ENCODE measurements at places on chromosomes 3 and 15.

GRCh38 chr3:127448161-127448561, 142.4 kb downstream of the TPRA1 start:
- no peak for DNase-seq

DNA sequence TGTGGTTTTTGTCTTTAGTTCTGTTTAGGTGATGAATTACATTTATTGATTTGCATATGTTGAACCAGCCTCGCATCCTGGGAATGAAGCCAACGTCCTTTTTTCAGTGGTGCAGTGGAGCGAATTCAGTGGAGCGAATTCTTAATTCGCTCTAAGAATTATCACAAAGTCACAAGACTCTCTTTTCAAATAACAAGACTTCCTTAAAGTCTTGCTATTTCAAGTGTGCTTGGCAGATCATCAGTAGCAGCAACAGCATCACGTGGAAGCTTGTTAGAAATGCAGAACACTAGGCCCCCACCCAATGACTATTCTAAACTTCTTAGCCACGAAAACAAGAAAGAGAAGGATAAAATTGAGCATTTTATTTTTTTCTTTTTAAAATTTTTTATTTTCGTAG, 58.1 kb upstream of the CD200R1L start:
- no peak for DNase-seq

GRCh38 chr15:90648137-90649070, 68.7 kb upstream of the BLM start:
- no peak for DNase-seq

GRCh38 chr15:94858011-94858410, 626.6 kb downstream of the MCTP2 start:
- no peak for DNase-seq

GRCh38 chr3:169348929-169349621, 314.4 kb downstream of the MECOM start:
- DNase-seq = no peak

DNA sequence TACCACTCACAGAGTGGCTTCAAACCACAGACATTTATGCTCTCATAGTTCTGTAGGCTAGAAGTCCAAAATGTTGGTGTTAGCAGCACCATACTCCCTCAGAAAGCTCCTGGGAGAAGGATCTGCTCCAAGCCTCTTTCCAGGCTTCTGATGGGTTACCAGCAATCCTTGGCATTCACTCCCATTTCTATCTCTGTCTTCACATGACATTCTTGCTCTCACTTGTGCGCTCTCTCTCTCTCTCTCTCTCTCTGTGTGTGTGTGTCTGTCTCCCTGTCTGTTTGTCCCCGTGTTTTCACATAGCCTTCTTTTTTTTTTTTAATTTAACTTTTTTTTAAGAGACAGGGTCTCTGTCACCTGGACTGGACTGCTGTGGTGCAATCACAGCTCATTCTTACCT, 26.3 kb downstream of the CDAN1 start:
- no peak for DNase-seq

- DNase-seq = no peak
These were observed 46.2 kb upstream of the NR2C2 start for GRCh38 chr3:14900881-14901873.

GRCh38 chr3:122235147-122235546, 51.7 kb downstream of the CASR start:
- DNase-seq = no peak

GRCh38 chr3:133455960-133456359, 56.1 kb downstream of the BFSP2 start:
- DNase-seq = no peak

DNA sequence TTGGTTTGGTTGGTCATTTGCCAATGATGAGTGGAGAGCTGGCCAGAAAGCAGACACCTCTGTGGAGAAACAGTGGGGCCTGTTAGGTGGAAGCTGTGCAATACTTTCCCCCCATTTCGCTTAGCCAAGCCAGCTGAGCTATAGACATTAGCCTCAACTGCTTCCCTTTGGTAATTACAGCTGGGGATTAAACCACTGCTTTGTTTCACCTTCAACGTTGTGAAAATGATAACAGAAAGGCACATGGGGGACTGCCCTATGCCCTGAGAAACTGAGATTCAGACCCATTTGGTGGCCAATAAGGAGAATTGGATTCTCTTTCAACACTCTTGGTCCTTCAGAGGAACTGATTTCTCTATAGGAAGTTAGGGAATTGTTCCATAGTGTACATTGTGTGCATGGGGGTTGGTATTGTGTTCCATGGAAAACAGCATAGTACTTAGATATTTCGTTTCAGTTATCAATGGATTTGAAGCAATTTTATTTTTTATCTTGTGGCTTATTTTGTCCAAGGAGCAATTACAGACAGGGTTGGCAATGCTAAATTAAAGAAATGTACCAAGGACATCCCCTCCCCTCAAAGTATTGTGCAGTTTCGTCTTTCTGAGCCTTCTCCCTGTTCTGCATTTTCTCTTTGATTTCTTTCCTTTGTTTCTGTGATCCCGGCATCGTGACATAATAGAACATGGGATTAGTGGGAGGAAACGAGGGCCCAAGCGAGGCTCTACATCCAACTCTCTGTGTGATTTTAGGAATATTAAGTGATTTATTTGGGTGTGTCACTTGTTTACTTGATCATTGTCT, 194.3 kb downstream of the FNDC3B start:
- no peak for DNase-seq

GRCh38 chr3:127789051-127789450, 33.3 kb downstream of the MGLL start:
- DNase-seq = no peak

- no peak for DNase-seq
These were observed 1151.3 kb upstream of the CADM2 start for GRCh38 chr3:83807511-83807910.

GRCh38 chr3:45154641-45155147, 8.5 kb upstream of the CDCP1 start:
- no peak for DNase-seq

DNA sequence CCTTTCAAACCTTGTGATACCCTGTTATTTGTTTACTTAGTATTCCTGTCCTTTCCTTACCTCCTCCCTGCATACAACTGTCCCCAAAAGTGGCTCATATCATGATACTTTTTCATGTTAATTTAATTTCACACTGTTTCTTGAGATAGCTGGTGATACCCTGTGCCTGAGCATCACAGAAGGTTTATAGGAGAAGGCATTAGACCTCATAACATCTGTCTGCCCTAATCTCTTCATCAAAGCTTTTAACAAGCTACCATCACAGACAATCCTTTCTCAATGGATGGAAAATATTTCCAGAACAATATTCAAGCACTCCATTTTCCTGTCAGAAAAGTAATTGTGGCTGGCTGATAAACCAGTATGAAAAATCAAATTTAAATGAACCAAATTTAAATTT, 81.6 kb downstream of the SSR3 start:
- DNase-seq = no peak

GRCh38 chr3:60226912-60227311, 1024.3 kb downstream of the FHIT start:
- DNase-seq = no peak

DNA sequence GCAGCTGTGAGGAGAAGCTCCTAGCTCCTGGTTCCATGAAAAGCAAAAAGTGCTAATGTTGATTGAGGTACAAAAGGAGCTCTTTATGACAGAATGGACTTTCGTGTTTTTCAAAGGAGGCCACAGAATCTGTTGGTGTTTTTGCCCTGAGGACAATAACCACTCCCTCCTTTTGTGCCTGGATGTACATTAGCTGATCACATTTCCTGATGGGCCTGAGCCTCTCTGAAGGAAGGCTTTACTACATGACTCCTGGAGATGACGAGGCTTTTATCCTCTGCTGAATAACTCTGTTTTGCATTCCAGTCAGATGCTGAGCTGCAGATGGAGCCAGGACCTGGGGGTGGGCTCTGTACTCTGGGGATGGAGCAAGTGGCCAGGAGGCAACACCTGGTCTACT, 301.9 kb downstream of the CACNA2D3 start:
- no peak for DNase-seq

GRCh38 chr3:183854318-183855035, 29.1 kb upstream of the MAP6D1 start:
- no peak for DNase-seq

GRCh38 chr3:8983026-8983425, 19.8 kb upstream of the RAD18 start:
- DNase-seq = no peak

GRCh38 chr15:81133782-81134461, at the start of gene CFAP161:
Gene CFAP161 (plus strand): TSS chr15:81134270. CDS start chr15:81134330, 60 bp downstream.
- DNase-seq = no peak

- no peak for DNase-seq
These were observed 51.9 kb downstream of the ZBTB20 start for GRCh38 chr3:115095236-115095635.

- DNase-seq = no peak
These were observed 201.5 kb downstream of the SOX2 start for GRCh38 chr3:181913254-181913653.

GRCh38 chr3:70261283-70261682, 51.2 kb downstream of the MDFIC2 start:
- no peak for DNase-seq

GRCh38 chr15:33047077-33047476, 147.4 kb downstream of the FMN1 start:
- no peak for DNase-seq

DNA sequence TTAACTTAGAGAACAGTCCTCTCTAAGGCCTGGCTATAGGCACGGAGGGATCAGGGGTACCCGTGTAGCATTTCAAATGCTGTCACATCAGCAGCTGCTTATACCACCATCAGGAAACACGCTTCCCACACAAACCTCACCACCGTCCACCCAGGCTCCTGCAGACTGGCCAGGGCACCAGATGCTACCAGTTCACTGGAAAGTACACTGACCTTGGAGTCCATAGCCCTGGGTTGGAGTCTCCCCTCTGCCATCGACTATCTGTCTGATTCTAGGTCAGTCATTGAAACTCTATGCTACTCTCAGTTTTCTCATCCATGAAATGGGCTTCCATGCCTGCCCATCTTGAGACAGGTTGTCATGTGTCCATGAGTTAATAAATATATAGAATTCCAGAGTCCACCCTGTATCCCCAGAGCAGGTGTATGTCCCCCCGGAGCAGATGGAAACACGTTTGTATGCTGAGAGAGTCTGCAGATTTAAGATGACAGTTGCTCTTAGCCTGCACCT, 156.0 kb upstream of the SMAD3 start:
- DNase-seq = no peak

- no peak for DNase-seq
These were observed 958.8 kb downstream of the IGSF11 start for GRCh38 chr3:118075873-118076272.

DNA sequence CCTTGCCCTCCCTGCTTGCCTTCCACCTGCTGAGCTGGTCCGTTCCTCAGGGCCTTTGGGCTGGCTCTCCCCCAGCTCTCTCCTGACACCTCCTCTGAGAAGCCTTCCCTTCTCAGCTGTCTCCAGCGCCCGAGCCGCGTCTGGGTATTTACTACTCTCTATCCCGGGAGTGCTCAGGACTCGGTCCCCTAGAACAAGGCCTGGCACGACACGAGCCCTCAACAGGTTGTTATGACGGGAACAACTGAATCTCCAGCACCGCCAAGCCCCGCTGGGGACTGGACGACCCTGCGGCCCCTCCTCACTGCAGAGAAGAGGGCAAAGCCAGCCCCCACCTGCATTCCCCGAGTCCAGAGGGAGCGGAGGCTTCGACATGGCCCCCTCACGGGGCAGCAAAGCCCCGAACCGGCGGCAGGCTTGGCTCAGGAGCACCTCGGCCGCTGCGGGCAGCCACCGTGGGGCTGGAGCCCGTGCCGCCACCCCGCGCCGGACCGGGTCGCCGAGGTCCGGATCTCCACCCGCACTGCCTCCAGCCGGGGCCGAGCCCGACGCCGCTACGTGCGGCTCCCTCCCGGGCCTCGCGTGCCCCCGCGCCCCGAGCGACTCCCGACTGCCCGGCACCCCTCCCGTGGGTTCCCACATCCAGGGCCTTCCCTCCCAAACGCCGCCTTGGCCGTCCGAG, 792 bp downstream of the TPRA1 start:
- no peak for DNase-seq

- no peak for DNase-seq
These were observed 401 bp downstream of the ZSCAN29 start for GRCh38 chr15:43370310-43370974.

DNA sequence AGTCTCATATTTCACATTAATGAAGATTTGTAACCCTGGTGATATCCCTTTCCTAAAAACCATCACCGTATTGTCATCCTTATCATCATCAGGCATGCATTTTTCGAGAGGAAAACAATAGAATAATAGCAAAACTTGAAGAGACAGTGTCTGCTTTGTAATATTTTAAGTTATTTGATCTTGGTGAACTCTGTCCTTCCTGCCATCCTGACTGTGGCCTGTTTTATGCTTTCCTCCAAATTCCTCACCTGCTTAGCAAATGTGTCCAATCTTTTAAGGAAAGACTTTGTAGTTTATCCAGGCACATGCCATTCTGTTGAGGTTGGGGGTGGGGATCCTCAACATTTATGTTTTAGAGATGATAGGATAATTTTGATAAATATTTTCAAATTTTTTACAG, 306.1 kb upstream of the COL8A1 start:
- DNase-seq = no peak
